ENCODE measurements at places on chromosomes 13 and 19.
A peak's percentile ranks its signal among the peaks of the same experiment; 100 is the strongest.

GRCh38 chr13:100491164-100491842 is 97.3 kb downstream of the GGACT start:
- DNase-seq, result peak; percentile 3

DNA sequence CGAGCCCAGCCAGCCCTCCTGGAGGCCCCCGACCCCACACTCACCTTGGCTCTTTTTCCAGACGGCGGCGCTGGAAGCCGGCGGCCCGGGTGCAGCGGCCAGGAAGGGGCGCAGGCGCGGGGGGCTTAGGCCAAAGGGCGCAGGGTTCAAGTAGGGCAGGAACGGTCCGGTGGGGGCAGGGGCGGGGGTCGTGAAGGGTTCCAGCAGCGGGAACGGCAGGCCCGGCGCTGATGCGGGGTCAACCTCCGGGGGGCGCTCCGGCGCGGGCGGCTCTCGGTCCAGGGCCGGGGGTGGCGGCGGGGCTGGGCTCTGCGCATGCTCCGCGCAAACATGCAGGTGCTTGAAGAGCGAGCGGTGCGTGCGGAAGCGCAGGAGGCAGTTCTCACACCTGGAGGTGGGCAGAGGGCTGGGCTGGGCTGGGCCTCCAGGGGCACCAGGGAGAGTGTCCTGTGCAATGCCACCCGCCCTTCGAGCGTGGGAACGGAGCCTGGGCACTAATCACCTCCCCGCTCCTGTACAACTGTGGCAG is 2.3 kb downstream of the ZNF414 start:
- DNase-seq, result no peak

GRCh38 chr19:38021352-38021751 is 114.3 kb downstream of the SIPA1L3 start:
- no peak for DNase-seq

DNA sequence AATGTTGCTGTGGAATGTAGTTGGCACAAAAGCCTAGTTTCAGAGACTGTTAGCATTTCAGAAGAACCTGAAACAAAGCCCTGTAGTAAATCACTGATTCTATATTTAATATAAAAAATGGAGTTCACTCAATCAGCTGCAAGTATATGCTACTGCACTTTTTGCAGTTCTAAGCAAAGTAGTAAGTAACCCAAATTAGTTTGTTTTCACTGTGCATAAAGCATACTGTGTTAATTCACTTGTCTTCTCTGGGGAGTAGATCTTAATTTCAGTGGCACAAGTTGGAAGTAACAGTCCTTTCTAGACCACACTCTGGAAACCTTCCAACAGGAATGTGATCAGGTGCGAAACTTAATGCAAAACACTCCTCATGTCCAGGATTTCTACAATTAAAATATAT is 139.3 kb downstream of the DACH1 start:
- no peak for DNase-seq

DNA sequence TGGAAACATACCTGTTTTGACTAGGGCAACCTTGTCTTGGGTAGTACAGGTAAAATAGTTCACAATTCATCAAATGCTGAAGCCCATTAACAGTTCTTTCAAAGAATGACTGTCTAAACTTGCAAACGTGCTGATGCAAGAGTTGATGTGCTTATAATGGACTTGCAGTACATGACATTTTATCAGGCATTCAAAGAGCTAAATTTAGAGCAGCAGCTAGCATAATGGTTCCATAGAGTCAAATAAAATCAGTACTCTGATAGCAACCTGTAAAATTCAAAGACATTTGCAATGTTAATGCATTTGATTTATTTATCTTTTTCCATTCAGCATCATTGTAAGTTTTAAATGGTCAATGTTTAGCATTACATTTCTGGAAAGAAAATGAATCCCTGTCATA is 979.7 kb upstream of the SLC10A2 start:
- DNase-seq, result no peak

DNA sequence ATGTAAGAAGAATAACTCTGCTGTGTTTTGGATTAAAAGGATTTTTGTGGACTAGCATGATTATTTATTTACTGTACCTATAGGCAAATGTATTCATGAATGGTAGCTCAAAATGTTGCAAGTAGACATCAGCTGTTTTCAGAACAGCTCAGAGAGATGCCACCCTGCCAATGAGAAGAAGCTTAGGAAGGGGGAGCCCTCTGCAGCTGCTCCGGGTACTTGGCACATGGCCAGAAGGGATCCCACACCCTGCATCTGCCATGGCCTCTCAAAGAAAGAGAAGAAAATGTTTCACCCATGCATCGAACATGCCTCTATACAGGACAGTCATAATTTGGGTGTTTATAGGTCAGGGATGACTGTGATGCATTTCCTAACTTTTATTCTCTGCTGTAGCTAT is 30.5 kb upstream of the MBNL2 start:
- no peak for DNase-seq

- no peak for DNase-seq
Observed at GRCh38 chr19:28999724-29000433, 213.1 kb downstream of the UQCRFS1 start.
